Kasumi-1 (cell line): ENCODE measurements at places on chromosomes 11 and 22.

- DNase-seq = no peak
These were observed 29.2 kb upstream of the PPARA start for GRCh38 chr22:46121079-46121478.

DNA sequence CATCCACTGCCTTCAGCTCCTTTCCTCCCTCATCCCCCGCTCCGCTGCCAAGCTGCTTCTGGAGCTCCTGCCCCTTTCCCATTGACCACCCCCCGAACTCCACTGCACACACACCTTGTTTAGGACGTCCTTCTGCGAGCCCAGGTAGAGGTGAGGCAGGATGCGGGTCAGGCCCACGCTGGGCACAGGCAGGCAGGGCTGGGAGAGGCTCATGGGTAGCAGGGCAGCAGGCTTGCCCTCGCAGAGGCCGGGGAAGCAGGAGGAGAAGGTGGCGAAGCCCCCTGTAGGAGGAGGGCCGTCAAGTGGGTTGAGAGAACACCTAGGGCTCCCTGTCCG is 13.3 kb downstream of the DUSP8 start:
- no peak for DNase-seq

- peak; percentile 92 for DNase-seq
These were observed 29.2 kb upstream of the WNT11 start for GRCh38 chr11:76235233-76236091.

GRCh38 chr11:46667043-46667481 is 33.4 kb downstream of the ARHGAP1 start:
- DNase-seq = no peak

GRCh38 chr11:73577496-73577917 is 20.4 kb downstream of the FAM168A start:
- DNase-seq = no peak

DNA sequence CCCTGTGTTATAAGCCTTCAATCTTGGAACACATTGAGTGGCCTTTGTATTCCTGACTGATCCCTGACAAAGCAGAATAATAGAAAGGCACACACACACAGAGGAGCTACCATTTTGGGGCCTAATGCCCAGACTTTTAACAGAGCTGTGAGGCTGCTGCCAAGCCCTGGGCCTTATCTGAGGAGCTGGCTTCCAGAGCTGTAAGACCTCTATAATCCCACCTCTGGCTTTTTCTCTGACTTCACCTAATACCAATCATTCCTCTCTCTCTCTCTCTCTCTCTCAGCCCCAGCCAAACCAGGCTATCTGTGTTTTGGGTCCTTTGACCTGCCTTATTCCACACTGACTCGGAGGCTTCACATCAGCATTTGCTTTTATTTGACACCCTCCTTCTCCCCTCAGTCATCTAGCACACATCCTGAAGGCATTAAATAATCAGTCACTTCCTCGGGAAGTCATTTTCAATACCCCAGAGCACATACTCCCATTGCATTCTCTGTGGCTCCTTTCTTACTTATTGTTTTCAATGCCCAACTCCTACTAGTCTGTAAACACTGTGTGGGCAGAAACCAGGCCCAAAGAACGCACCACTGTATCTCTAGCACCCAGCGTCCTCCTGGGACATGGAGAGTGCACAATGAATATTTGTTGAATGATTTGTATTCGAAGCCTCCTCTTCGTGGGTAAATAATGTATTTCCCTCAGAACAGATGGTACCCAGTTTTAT is 21.2 kb upstream of the TRIM44 start:
- DNase-seq = no peak

- DNase-seq = no peak
These were observed 666.7 kb downstream of the OPCML start for GRCh38 chr11:132865623-132866022.

GRCh38 chr11:1113405-1114201 is 38.9 kb downstream of the MUC2 start:
- no peak for DNase-seq

- DNase-seq = peak; percentile 20
These were observed 15.1 kb upstream of the CYTH4 start for GRCh38 chr22:37267135-37267587.

DNA sequence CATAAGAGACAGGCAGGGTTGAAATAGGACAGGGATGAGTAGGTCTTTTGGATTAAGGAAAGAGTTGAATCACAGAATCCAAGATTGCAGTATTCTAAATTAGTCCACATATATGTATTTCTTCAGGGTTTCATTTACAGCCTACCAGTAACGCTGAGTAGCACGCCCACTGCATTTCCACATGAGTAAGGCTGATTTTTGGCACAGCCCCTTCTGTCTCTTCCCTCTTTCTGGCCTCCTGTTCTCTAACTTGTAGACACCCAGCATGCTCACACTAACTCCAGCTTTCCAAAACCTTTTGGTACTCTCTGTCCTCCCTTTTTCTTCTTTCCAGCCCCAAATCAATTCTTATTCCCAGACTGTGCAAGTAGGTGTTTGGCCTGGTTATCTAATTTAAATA is 3.7 kb upstream of the SIK2 start:
- no peak for DNase-seq

GRCh38 chr11:5230266-5230665 is 3.4 kb upstream of the HBB start:
- DNase-seq = no peak

GRCh38 chr22:31360029-31360428 is 13.9 kb upstream of the PATZ1 start:
- DNase-seq = no peak

DNA sequence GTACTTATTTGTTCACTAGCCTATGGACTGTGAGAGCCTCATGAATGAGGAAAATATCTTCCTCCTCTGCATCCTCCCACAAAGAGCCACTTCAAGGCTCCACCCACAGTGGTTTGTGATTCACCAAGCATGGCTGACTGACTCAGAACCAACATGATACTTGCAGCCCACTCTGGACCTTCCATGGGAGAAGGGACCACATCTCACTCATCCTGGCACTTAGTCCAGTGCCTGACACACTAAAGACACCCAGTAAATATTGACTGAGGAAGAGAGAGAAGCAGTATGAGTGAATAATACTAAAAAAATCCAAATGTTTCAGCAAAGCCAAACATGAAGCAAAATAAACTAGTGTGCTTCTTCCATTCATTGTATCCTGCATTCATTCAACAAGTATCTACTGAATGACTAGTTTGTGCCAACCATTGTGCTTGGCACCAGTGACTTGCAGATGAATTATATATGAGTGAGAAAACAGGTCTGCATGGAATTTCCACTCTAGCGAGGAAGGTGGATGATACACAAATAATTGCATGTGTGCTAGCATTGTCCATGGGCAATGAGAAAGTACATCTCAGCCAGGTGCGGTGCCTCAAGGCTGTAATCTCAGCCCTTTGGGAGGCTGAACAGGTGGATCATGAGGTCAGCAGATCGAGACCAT is 54.9 kb upstream of the BLID start:
- no peak for DNase-seq

GRCh38 chr22:20582520-20583361 is 75.3 kb downstream of the MED15 start:
- no peak for DNase-seq

DNA sequence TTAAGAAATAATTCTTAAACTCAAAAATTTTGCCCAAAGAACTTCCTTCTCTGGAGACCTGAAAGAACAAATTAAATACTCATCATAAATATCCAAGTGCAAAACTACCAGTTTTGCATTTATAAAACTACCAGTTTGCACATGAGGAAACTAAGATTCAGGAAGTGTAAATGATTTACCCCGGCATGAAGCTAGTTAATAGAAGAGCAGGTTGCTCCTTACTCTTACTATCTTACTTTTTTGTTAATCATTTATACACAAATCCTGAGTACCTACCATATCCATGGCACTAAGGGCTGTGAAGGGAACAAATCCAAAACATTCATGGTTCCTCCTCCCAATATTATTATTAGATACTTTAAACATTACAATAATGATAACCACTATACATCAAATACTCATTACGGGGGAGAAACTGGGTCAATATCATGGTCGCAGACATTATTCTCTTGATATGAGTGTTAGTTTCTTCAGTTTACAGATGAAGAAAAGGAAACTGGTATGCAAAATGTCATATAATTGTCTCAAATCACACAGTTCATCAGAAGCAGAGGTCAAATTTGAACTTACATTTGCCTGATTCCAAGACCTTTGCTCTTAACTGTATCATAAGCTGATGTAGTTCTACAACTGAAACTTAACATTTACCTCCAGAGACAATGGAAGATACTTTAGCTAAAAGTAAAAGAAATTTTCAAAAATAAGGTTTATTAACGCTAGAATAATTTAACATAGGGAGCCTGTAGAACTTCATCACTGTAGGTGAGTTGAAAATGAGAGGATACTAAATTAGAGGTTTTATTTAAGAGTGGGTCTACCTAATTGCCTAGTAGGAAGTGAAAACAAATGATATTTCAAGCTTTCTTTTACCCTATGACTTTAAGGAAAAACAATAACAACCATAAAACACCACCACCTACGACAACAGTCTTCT is 74.5 kb downstream of the FAM76B start:
- DNase-seq = no peak

DNA sequence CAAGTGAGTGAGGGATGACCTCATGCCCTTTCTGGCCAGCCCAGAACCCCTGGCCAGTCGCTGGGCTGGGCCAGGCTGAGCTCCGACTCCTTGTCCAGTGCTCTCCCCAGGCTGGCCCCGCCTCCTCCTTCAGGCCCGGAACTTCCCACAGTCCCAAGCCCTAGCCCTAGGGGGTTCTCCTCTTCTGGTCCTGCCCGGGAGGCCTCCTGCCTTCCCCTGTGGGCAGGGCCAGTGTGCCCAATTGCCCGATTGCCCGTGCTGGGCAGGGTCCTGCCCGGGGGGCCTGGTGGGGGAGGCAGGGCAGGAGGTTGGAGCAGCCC is 4.2 kb downstream of the TCIRG1 start:
- DNase-seq = peak; percentile 37

DNA sequence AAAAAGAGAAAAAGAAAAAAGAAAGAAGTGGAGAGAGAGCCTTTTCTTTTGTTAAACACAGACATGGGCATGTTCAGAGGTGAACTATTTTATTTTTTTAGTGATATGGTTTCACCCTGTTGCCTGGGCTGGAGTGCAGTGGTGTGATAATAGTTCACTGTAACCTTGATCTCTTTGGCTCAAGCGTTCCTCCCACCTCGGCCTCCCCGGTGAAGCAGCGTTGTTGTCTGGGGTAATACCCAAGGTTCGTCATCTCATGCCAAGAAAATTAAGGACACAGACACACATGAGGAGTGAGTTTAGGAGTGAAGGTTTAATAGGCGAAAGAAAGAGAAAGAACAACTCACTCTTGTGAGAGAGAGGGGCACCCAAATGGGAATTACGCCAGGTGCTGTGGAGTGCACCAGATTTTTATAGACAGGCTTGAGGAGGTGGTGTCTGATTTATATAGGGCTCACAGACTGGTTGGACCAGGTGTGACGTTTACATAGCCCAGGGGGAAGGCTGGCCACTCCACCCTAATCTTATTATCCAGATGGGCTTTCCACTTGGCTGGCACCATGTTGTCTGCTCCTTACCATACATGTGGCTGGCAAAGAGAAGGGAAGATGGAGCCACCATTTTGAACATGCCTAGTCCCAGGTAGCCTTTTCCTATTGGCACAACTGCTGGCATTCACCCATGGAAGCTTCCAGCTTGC is 42.3 kb downstream of the GRAMD1B start:
- no peak for DNase-seq

GRCh38 chr11:134153147-134153905 is 70.4 kb downstream of the NCAPD3 start:
- DNase-seq = no peak
